ENCODE measurements at places on chromosomes 12 and 14. TPM values are rescaled to one million over a fixed set of nuclear protein-coding genes. Genes with fewer than 3 reads are reported as not detected.

DNA sequence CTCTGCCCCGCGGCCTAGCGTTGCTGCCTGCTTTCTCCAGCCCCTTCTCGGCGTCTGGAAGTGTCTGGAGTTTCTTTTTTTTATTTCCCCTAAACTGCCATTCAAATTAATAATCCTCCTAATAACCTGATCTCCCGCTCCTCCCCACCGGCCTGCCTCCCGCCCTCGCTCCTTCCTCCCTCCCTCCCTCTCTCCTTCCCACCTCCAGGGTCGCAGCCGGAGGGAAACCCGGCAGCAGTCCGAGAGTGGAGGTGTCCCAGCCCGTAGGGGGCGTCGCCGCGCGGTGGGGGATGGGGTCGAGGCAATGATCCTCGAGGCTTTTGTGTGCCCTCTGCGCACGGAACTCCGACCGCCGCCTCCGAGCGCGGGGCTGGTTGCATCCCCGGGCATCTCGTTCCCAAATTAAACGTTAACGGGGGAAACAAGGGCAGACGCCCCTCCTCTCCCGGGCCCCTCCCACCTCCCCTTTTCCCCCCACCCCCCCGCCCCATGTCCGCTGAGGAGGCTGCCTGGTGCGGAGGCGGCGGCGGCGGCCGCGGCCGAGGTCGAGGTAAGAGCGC, 1.0 kb upstream of the SOCS2 start:
- peak overlapping the region; percentile 88 for H3K4me3 ChIP-seq
- H3K27me3 ChIP-seq: peaks cover 18% of the 10 kb centered on the region
- peaks cover 15% of the 10 kb centered on the region for H3K36me3 ChIP-seq
- peaks cover 8% of the 10 kb centered on the region for H3K4me1 ChIP-seq
- peak overlapping the region; percentile 65 for H3K27ac ChIP-seq

GRCh38 chr14:89357655-89358297, 59.3 kb downstream of the FOXN3 start:
- no peaks in the 10 kb centered on the region for H3K27me3 ChIP-seq
- no peaks in the 10 kb centered on the region for H3K36me3 ChIP-seq
- no peak overlapping the region for H3K27ac ChIP-seq
- H3K4me1 ChIP-seq: peaks cover under 1% of the 10 kb centered on the region

DNA sequence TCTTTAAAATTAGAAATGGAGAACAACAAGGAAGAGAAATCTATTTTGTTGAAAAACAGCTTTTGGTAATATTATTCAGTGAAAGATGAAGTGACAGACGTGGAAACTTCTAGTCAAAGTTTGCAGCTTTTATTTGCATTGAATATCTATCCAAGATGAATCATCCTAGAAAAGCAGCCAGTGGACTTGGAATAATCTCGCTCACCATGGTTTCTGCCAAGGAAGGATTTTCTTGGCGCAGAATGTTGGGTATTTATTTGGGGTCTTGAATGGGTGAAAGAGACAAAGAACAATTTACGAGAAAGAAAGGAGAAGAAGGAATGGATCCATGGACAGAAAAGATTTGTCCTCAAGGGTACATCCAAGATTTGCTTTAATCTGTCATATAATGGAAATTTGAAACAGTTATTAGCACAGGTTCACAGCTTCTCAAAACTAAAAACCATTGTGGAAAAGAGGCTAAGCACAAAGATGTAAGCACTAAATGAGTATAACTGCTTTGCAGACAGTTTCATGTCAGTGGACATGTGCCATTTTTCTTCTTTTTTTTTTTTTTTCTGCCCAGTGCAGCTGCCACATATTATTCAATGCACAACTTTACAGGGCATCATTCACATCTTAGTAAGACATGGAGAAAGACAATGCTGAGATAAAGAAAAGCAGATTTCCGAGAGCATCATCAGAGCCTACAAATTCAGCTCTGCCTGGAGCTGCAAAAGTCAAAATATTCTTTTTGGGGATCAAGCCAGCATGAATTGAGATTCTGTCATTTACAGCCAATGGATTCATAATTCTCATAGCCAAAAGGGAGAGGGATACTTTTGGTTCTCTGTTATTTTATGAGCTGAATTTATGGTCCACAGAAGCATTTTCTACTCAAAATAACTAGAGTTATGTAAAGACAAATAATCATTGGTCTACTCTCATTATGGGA, 333.7 kb downstream of the DAD1 start:
- H3K36me3 ChIP-seq: no peaks in the 10 kb centered on the region
- DNase-seq: no peak
- no peak overlapping the region for H3K4me3 ChIP-seq
- H3K4me1 ChIP-seq: no peaks in the 10 kb centered on the region
- H3K27ac ChIP-seq: no peak overlapping the region
- H3K27me3 ChIP-seq: no peaks in the 10 kb centered on the region

DNA sequence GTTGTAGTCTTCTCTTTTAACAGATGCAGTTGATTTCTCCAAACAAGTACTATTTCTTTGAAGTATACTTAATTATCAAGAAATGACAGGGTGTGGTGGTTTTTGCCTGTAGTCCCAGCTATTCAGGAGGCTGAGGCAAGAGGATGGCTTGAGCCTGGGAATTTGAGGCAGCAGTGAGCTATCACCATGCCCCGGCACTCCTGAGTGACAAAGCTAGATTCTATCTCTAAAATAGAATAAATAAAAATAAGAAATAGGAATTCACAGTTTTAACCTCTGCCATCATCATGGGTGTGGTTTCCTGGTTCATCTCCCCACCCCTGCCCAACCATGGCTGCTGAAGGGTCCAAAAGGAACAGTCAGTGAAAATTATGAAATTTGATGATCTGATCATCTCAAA, 290.2 kb upstream of the FLRT2 start:
- H3K27me3 ChIP-seq: no peaks in the 10 kb centered on the region
- no peak for DNase-seq
- H3K4me3 ChIP-seq: no peak overlapping the region
- no peaks in the 10 kb centered on the region for H3K4me1 ChIP-seq

DNA sequence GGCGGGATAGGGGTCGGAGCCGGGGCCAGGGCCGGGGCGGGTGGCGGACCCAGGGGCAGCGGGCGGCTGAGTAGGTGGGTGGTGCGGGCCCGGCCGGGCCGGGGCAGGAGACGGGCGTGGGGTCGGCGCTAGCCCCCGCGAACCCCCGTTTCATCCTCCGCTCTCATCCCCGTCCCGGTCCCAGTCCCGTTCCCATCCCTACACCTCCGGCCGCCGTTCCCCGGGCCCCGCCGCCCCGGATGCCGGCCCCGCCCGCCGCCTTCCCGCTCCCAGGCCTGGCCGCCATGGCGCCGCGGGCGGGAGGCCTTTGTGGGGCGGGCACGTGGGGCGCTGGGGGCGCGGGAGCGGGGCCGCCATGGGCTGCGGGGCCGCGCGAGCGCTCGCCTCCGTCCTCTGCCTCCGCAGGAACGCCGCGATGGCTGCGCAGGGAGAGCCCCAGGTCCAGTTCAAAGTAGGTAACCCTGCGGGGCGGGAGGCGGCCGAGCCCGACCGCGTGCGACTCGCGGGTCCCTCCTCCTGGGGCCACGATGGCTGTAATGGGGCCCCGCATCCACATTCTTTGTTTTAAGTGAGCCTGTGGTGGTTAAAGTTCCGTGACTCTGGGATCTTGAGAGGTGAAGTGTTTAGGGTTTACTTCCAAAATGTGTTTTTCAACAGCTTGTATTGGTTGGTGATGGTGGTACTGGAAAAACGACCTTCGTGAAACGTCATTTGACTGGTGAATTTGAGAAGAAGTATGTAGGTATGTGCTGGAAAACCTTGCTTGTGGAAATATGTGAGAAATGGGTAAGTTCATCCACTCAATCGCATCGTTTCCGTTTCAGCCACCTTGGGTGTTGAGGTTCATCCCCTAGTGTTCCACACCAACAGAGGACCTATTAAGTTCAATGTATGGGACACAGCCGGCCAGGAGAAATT, 572 bp downstream of the RAN start:
- peak; percentile 3 for DNase-seq
- peaks cover 42% of the 10 kb centered on the region for H3K36me3 ChIP-seq
- H3K4me1 ChIP-seq: peaks cover 42% of the 10 kb centered on the region

DNA sequence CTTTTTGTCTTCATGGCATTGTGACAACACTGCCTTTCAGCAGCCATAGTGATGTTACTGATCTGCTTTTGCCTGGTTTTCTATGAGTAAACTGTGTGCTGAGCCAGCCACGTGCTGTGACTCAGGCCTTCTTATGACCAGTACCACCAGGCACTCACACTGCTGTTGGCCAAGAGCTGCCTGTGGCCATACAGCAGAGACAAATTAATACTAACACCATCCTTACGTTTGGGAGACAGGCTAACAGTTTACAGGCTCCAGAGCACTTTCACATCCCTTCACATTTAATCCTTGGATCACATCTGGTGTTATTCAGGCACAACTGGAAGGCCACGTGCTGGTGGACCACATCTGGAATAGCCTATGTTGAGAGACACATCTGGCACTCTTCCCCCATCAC, 377.9 kb downstream of the CCDC91 start:
- no peaks in the 10 kb centered on the region for H3K36me3 ChIP-seq
- H3K4me1 ChIP-seq: no peaks in the 10 kb centered on the region
- H3K27me3 ChIP-seq: no peaks in the 10 kb centered on the region
- no peak overlapping the region for H3K4me3 ChIP-seq

DNAJC22 gene
- not detected for total RNA-seq

OR4E2 gene
- total RNA-seq: 0.26 TPM

LMNTD1 gene
- not detected for total RNA-seq
